Occipital lobe (tissue), 3 donors: ENCODE measurements at places on chromosomes 13 and 19.

- DNase-seq, result no peak
These were observed 7.2 kb downstream of the PALM3 start for GRCh38 chr19:14054721-14055120.

DNA sequence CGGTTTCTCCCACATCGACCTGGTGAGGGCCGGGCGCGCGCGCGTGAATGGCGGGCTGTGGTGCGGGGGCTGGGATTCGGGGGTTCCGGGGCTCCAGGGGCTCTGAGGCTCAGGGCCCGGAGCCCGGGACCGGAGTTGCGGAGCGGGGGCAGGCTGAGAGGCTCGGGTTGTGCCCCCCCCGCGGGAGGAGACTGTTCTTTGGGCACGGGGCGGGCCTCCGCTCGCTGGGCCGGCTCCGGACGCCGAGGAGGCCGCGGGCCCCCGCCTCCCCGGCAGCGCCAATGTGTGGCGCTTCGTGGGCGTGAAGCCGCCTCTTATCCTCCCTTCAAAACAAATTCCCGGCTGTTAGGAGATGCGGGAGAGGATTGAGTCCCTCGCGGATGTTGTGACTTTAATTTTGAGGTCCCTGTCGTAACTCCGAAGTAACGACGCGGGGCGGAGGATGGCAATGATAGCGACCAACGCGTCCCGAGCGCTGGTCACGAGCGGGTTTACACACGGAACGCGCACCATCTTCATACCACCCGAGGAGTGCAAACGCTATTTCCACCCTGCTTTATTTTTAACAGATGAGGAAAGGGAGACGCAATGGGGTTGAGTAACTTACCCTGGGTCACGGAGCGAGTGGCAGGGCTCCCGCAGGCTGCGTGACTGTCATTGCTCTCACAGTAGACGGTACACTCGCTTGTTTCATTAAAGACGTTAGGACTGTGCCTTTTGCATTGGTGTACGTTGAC, 536 bp downstream of the UBA2 start:
- peak; percentile 63 for DNase-seq

GRCh38 chr13:51942189-51942588, 69.1 kb downstream of the ATP7B start:
- DNase-seq, result no peak

- DNase-seq, result no peak
These were observed 225.6 kb downstream of the PCDH9 start for GRCh38 chr13:67004511-67004910.

DNA sequence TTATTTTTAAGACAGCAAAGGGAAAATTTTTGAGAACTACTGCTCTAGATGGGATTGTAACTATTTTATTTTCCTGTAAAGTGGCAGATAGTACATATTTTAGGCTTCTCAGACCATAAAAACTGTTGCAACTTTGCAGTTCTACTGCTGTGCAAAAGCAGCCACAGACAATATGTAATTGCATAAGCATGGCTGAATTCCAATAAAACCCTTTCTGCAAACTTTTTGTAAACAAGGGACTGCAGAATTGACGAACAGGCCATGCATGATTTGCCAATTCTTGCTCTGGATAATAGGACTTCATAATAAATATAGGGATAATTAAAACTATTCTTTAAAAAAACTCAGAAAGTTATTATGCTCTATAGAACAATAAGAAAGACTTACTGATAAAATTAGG, 149.1 kb downstream of the SLITRK5 start:
- no peak for DNase-seq

GRCh38 chr19:16161840-16162239, 11.5 kb downstream of the CIB3 start:
- no peak for DNase-seq

DNA sequence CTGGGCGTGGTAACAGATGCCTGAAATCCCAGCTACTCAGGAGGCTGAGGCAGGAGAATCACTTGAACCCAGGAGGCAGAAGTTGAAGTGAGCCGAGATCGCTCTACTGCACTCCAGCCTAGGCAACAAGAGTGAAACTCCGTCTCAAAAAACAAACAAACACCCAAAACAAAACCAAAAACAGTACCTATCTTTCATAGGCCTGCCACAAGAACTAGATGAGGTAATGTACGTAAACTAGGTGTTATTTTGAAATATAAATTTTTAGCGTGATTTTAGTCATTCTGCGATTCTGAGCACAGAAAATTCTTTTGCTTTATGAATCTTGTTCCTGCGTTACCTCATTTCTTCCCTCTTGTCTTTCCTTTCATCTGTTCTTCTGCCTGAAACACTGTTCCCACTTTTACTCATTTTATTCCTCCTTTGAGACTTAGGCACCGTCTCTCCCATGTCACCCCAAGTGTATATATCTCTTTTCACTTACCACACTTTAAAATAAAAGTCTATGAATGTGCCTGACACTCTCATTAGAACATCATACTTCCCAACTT, 238.2 kb upstream of the HTR2A start:
- DNase-seq, result no peak

- DNase-seq, result no peak
These were observed 155.0 kb downstream of the CYSLTR2 start for GRCh38 chr13:48808683-48809082.

DNA sequence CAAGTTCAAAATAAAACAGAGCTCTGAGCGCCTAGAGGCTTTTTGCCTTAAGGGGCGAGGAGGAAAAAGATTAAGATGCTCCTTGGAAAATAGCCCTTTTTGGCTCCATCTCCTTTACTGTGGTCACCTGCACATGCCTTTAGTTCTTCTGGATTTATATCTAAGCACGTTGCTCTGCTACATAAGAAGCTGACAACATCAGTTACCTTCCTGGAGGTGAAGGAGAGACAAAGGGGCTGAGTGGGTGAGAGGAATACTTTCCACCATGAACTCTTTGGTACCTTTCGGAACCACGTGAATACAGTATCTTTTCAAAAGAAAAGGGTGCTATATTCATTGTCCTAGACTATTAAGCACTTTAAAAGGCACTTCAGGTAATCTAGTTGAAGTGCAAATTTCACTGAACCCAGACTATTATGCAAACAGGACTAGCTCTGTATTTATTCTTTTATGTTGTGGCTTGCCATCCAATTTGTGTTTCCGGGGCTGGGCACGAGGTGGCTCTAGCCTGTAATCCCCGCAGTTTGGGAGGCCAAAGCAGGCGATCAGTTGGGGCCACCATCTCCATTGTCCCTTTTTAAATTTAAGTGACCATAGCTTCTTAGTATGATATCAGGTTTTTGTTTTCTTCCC, 201.5 kb downstream of the TM9SF2 start:
- DNase-seq, result no peak

DNA sequence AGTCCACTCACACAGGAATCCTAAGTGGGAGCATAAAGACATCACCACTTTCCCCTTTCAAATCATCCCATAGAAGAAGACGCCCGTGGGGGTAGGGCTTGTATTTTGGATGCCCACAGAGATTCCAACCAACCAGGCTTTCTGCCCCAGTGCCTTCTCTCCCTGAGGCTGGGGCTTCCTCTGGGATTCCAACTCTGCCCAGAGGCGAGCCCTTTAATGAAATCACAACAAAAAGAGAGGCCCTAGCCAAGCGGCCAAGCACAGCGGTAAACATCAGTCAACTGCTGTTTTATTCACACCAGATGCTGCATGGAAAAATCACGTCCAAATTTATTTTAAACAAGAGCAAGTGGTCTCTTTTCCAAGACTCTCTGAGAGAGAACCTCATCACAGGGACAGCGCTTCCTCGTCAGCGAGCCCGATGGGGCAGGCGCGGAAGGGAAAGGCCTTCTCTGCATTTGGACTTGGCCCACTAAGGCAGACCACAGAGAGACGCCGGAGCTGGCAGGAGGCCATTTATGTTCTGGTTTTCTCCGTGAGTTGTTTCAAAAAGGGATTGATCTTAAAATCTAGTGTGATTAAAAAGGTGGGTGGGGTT, 31.5 kb downstream of the ADPRHL1 start:
- no peak for DNase-seq

DNA sequence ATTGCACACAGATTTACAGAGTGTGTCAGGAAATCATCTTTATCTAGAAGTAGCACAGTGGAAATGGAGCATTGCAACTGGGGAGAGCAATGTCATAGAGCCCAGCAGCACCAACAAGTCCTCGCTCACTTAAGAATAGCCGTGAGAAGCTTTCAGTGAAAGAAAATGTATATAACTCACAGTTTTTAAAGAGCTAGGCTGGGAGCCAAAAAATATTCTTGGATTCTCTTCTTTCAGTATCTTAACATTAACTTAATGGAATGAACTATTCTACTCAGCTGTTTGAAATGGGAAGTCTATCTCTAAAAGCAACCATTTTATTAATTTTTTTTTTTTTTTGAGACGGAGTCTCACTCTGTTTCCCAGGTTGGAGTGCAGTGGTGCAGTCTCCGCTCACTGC, 329.6 kb downstream of the COG6 start:
- DNase-seq, result no peak

- DNase-seq, result no peak
These were observed 9.4 kb upstream of the GRAMD1A start for GRCh38 chr19:34990578-34991192.
